Skeletal muscle cell (primary cell): ENCODE measurements at places on chromosomes 7 and 10.

DNA sequence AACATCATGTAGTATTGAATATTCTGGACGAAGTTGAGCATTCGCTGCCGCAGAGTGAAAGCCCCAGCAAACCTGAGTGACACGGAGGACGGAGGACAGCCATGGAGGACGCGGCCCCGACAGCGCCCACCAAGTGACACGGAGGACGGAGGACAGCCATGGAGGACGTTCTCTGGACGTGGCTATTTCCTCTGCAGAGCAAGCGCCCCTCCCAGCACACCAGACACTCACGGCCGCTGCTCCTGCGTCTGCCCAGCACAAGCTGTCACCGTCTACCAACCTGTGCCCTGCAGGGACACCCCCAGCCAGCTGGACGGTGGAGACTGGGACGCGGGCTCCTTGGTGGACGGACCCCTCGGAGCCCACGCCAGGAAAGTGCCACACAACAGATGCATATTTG lies 7.3 kb upstream of the ADAM8 start:
- DNase-seq: no peak

GRCh38 chr7:50835156-50835555 lies 52.5 kb upstream of the GRB10 start:
- DNase-seq: no peak

DNA sequence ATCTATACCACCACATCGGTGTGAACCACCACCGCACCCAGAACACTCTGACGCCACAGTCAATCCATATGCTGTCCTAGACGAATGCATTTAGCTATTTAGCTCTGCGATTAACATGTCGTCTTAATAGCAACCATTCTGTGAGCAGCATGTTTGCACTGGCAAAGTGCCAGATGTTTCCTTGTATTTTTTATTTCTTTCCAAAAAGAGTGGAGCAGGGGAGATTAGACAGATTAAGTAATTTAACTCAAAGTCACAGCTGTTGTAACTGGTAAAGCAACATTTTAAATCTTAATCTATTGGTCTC lies 57.0 kb upstream of the ARL4A start:
- DNase-seq: no peak

- DNase-seq: no peak
Measured at GRCh38 chr10:22637491-22637890, 76.9 kb downstream of the PIP4K2A start.

DNA sequence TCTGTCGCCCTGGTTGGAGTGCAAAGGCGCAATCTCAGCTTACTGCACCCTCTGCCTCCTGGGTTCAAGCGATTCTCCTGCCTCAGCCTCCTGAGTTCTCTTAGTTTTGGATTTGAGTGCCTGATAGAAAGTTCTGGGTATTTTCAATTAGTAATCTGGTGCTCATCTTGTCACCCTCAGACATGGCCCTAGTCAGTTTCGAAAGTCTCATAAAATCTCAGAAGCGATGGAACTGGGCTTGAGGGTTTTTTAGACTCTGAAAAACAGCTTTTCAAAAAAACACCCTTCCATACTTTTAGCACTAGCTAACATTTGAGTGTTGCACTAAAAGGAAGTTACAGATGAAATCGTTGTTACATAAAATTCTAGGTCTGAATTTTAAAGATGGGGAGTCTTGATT lies 9.4 kb upstream of the PIP4K2A start:
- no peak for DNase-seq

- no peak for DNase-seq
Measured at GRCh38 chr10:46073564-46073963, 27.5 kb upstream of the MSMB start.

- no peak for DNase-seq
Measured at GRCh38 chr10:91313-91712, 42.2 kb upstream of the TUBB8 start.

DNA sequence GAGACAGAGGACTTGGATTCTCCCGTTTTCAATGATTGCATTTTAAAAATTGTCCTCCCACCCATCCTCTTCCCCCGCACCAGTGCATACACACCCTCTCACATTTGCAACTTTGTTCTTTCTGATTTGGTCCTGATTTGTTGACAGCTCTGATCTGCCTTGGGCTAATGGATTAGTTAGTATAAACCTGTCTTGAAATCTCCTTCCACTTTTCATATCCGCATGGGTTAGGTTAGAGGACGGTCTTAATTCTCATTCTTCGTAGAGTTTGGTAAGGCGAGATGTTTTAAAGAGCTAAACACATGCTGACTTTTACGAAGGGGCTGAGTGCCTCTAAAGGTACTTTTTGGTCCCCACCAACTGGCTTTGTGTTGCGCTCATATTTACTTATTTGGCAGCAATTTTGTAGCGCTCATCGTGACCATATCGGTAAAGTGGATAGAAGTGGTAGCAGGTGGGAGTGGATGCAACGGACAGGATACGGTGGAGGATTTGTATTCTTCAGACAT lies 1.1 kb downstream of the AHR start:
- no peak for DNase-seq

- no peak for DNase-seq
Measured at GRCh38 chr10:116487522-116488430, 58.0 kb upstream of the PNLIP start.

DNA sequence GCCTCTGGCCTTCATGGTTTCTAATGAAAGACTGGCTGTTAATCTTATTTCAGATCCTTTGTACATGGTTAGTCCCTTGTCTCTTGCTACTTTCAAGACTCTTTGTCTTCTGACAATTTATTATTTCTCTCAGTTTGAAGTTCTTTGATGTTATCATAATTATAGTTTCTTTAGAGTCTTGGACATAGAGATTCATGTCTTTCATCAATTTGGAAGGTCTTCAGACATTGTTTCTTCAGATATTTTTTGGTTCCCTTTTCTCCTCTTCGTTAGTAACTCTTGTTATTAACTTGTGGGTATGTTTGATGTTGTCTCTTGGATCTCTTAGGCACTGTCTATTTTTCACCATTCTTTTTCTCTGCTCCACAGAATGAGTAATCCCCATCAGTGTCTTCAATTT lies 8.7 kb downstream of the ZNF37A start:
- no peak for DNase-seq

GRCh38 chr10:10564081-10564794 lies 453.4 kb upstream of the CELF2 start:
- no peak for DNase-seq

GRCh38 chr7:19958309-19958896 lies 185.0 kb upstream of the TMEM196 start:
- peak; percentile 51 for DNase-seq

GRCh38 chr7:88314061-88314491 lies 7.4 kb upstream of the STEAP4 start:
- no peak for DNase-seq

- peak; percentile 5 for DNase-seq
Measured at GRCh38 chr7:93194386-93194785, 31.9 kb downstream of the HEPACAM2 start.

DNA sequence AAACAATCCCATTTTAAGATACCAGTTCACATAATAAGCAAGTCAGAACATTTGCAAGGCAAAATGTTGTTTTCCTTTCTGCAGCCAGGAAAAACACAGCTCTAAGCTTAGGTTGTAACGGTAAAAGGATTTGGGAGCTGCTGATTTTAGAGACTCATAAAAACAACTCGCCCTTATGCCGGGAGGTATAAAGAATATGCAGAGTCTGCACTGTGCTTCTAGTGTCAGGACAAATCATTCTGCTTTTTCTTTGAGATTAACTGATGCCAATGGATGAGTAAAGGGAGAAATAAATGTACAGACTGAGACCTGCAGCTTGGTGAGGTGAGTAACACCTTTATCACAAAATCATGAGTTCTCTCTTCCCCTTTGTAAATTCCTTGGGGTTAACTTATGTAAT lies 2.0 kb upstream of the SFR1 start:
- no peak for DNase-seq

DNA sequence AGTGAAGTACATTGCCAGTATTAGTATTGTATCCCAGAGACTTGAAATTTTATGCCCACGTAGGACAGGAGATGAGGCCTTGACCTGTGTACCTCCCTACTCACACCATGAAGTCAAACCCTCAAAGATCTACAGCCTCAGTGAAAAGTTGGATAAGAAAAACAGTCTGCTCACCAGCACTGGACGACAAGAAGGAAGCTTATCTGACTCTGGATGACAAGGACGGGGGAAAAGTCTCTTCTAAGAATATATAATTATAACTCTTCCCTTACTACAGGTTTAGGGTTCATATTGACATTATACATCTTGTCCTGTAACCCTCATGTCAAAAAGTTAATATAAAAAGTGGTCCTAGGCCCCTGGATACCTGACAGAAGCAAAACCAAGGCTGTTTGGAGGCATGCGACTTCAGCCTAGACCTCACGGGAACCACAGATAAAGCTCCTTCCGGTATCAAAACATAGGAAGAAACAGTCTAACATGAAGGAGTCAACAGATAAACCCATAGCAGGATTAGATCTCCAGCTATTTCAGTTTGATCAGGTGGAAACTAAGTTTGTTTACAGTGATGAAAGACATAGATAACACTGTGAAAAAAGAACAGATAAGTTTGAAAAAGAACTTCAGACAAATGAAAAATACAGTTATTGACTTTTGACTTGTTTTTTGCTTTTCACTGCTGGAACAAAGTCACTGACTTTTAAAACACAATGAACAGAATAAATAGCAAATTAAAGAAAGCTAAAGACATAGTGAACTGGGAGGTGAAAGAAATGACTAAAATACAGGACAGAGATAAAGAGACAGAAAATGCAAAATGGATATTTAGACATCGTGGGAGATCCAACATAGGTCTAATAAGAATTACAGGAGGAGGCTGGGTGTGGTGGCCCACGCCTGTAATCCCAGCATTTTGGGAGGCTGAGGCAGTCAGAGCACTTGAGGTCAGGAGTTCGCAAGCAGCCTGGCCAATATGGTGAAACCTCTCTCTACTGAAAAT lies 145.9 kb downstream of the PHTF2 start:
- no peak for DNase-seq

DNA sequence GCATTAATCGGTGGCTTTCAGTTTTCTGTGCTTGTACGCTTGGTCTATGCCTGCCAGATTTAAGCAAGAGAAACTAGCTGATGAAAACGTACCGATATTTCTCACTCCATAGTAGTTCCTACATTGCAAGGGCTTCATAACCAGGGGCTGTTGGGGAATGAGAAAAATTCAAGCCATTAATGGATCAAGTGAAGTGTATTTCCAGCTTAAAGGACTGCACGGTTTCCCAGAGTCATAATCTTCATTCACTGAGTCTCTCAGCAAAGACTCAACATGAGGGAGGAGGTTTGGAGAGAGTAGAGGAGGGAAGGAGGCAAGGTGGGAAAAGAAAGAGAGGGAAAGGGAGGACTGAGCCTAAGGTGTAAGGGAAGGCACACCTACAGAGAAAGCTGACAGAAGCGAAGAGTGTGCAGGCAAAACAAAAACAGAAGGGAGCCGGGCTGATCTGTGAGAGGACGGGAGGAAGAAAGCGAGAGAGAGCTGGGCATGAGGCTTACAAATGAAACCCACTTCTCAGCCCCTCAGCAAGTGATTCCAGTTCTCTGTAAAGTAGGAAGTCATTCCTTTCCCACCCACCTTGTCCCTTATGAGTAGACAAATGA lies 625 bp downstream of the GIMAP2 start:
- DNase-seq: no peak

DNA sequence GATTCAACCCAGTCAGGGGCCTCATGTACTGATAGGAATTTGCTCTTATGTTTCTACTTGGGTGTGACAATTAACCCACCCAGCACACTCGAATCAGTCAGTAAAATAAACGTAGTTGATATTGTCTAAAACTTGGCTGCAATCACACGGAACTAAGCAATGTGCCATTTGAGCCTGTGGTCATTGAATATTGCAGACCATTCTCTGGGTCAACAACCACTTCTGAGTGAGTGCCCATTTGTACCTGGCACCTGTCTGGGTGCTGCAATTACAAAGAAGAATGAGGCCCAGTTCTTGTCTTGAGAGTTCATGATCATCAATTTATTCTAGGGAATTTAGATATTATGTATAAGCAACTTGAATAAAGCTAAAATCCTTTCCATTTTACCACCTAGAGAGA lies 29.8 kb downstream of the NPY start:
- no peak for DNase-seq

DNA sequence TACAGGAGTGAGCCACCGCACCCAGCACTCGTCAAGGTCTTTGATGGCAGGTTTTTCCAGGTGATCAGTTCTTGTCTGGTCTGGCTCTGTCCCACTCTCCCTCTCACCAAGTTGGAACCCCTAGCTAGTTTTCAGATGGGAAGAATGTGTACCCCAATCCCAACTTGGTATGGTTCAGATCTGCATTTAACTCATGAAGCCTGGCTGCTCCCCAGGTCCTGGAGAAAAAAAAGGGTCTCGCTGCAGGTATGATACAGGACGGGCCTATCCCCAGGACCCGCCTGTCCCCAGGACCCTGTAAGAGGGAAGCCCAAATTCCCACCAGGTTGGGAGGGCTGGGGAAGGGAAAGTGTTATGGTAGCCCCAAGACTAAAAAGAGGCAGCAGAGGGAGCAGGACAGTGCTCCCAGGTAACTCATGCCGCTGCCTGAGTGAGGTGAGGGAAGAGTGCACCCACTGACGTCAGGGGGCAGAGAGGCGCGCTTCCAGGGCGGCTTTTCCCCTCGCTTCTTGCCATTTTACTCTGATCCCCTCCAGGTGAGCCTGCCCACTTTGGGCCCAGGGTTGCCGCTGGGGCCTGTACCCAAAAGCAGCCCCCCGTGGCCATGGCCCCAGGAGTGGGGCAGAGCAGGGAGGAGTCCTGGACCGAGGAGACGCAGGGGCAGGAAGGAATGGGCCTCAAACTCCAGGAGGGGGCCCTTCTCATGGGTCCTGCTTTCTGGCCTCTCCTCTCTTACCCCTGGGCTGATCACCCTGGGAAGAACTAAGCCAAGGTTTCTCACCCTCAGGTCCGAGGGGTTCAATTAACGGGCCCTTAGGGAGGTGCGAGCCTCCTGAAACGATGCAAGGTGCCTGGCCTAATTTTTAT lies 36.4 kb upstream of the SRRM3 start:
- DNase-seq: no peak
